ENCODE measurements at places on chromosomes 12 and 14. TPM values are rescaled to one million over a fixed set of nuclear protein-coding genes. Genes with fewer than 3 reads are reported as not detected.
A peak's percentile ranks its signal among the peaks of the same experiment; 100 is the strongest.

The CFAP54 gene
- total RNA-seq: not detected

The REM2 gene
- total RNA-seq: 0.73 TPM

The IFNG-AS1 gene
- not detected for total RNA-seq

The TAC3 gene
- total RNA-seq: 1.00 TPM

The HOXC9 gene
- not detected for total RNA-seq

The ACSM4 gene
- total RNA-seq: 1.9 TPM

The WNT1 gene
- not detected for total RNA-seq

The CIROP gene
- 0.42 TPM for total RNA-seq

The ALDH1L2 gene
- 1.2 TPM for total RNA-seq

The TPPP2 gene
- not detected for total RNA-seq

The MYF5 gene
- not detected for total RNA-seq

GRCh38 chr12:78376257-78376656 is 488.3 kb upstream of the SYT1 start:
- DNase-seq: no peak

DNA sequence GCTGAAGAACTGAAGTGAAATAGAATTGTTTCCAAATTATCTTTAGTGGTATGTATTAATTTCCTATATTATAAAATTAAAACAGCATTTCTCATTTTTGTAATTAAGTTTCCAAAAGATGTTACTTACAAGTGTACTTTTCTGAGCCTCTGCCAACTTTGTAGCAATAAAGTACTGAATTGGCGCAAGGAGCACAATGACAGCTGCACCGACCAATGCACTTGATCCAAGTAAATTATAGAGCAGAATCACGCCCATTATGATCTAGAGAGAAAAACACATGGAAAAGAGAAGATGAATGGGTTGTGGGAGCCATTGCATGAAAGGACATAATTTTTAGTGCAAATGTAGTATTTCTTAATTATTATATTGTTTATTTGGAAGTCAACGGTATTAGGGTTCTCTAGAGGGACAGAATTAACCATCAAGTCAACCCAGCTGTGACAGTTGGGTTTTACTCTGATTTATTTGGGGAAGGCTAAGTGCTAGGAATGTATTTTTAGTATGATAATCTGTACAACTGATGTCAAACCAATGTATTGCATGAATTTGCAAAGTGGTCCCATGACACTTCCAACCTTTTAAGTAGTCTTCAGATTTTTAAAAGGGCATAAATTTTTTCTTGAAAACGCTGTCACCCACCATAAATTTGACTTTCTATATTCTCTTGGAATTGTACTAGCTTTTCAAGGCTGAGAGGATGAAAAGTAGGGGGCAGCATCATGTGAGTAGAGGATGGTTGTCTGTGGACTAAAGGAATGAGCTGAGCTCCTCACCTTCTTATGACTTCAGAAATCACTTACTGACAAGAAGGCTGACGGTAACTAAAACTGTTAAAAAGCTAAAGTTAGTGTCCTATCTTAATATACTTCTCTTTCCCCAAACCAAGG is 33.0 kb downstream of the ABCC9 start:
- no peak for DNase-seq

- no peak for DNase-seq
Measured at GRCh38 chr12:117134059-117134458, 34.8 kb upstream of the TESC start.

GRCh38 chr12:91140026-91140931 is 29.0 kb upstream of the LUM start:
- DNase-seq: no peak

DNA sequence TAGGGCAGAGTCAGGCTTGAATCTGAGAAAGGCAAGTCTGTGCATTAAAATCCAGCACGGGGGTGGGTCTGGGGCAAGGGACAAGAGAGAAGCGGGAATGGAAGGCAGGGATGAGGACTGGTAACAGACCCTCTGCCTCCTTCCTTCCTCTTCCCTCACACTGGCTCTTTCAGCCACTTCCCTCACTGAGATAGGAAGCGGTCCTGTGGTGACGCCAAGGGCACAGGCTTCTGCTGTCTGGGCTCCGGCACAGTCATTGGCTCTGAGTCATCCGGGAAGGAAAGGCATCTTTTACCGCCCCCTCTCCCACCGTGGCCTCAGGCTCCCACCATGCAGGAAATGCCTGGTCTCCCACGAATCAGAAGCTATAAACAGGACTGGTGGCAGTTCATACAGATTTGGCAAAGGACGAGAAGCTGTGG is 70.2 kb downstream of the ETV6 start:
- DNase-seq: peak; percentile 48

GRCh38 chr12:88388566-88389540 is 191.4 kb downstream of the KITLG start:
- no peak for DNase-seq

- peak; percentile 71 for DNase-seq
Measured at GRCh38 chr12:79373896-79374499, 316.8 kb downstream of the PAWR start.

DNA sequence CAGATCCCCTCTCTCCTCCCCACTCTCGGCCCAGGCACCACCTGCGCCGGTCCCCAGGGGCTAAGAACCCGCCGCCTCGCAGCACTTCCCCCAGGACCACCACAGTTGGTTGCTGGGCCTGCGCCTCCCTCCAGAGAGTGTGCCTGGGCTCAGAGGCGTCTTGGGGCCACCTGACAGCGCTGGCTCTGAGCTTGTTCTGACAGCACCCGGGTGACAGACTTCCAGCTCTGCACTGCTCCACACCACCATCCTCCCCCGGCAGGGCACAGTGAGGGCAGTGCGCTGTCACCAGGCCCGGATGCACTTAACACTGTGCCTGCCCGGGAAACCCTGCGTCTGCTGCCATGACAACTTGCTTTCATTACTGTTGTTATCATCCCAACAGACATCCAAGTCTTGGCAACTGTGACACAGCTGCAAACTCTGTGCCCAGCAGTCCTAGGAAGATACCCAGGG is 6.6 kb downstream of the BRF1 start:
- DNase-seq: peak; percentile 35

GRCh38 chr14:99679996-99680395 is 4.1 kb upstream of the CYP46A1 start:
- DNase-seq: no peak

GRCh38 chr14:79298373-79298772 is 912.9 kb downstream of the DIO2 start:
- DNase-seq: no peak

- no peak for DNase-seq
Measured at GRCh38 chr14:62819931-62820330, 225.3 kb downstream of the KCNH5 start.

DNA sequence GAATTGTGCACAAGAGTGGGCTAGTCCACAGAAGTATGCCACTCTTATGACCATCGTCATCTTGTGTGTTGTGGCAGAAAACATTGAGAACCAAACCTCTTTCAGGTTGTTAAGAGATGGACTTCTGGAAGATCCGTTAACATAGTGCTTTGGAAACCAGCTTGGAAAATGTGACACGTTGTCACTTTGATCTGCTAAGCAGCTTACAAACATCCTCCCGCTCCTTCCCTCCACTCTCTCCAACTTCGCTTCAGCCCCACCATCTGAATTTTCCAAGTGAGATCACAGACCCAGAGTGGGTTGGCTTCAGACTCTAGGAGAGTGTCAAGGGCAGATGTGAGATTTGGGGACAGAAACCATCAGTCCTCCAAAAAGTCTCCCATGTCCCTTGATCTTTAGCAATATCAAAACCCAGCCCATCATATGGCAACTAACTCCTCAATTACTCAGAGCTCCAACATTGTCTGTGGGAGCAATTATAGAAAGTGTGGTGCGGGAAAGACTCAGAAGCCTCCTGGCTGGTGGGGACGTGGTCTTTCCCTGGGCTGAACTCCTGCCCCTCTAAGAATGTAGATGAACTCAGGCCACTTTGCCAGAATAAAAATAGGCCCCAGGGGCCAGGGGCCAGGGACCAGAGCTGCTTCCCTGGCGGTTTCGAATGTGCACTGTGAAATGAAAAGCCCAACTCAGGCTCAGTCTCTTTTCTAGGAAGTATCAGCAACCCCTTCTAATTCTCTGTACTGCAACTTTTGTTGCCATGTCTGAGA is 129.5 kb downstream of the SLC38A6 start:
- no peak for DNase-seq

DNA sequence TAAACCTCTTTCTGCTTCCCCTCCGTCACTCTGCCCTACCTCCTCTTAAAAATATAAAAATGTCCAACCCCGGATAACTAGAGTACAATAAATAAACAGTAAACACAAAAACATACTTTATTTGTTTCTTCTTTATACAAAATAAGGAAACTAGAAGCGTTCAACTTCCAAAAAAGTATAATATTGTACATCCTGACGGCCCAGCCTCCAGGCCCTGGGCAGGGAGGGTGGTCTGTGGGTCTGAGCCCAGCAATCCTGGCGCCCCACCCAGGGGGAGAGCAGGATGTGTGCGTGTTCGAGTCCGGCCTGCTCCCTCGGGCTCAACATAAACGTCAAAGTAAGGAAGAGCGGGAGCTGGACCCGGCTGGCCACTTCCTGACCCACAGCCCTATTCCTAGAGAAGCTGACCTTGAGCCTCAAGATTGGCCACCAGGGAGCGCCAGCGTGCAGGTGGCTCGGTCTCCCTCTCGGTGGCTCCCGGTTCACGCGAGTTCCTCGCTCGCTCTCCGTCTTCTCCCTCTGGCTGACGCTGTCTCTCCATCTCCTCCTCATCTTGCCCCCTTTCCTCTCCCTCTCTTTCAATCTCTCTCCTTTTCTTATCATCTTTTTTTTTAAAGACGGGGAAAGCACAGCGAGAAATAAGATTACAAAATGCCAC is 9.4 kb downstream of the LHX5 start:
- peak; percentile 86 for DNase-seq

GRCh38 chr12:26678697-26679660 is 154.0 kb downstream of the ITPR2 start:
- peak; percentile 27 for DNase-seq

DNA sequence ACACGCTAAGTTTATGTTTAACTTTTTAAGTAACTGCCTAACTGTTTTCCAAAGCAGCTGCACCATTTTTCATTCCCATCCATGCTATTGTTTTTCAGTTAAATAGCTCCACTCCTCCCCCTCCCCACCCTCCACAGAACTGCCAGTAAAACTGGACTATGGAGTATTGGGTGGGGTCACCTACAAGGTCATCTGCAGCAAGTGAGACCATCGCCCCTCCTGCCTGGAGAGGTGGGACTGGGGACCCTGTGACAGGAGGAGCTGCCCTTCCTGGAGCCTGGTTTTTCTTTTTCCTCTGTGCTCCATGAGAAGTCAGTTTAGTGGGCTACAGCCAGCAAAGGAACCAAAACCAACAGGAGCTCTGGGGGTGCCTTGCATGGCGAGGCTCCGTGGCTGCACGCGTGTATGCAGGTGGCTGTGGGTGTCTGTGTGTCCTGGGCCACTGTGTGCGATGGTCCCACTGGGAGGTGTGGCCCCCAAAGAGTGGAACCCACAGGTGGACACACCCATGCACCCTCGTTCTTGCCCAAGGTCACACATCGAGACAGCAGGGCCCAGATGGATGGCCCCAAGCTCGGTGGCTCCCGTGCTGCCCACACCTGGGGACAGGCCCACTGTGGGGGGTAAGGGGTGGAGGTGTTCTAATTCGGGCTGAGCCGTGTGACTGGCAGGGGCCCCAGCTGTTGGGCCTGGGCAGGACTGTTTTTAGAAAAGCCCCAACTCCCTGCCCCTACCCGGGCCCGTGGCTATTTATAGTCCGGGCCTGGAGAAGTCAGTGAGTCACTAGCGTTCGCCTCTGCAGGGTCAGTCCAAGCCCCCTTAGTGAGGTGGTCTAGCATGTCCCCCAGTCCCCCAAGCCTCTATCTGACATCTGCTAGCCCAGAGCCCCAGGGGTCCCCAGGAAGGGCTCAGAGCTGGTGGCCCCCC is 2.3 kb upstream of the ADSS1 start:
- DNase-seq: no peak

- peak; percentile 26 for DNase-seq
Measured at GRCh38 chr14:56555921-56556570, 23.6 kb upstream of the TMEM260 start.

GRCh38 chr14:76040704-76041103 is 55.1 kb downstream of the IFT43 start:
- no peak for DNase-seq

- no peak for DNase-seq
Measured at GRCh38 chr12:25906651-25907340, 51.7 kb upstream of the RASSF8 start.

DNA sequence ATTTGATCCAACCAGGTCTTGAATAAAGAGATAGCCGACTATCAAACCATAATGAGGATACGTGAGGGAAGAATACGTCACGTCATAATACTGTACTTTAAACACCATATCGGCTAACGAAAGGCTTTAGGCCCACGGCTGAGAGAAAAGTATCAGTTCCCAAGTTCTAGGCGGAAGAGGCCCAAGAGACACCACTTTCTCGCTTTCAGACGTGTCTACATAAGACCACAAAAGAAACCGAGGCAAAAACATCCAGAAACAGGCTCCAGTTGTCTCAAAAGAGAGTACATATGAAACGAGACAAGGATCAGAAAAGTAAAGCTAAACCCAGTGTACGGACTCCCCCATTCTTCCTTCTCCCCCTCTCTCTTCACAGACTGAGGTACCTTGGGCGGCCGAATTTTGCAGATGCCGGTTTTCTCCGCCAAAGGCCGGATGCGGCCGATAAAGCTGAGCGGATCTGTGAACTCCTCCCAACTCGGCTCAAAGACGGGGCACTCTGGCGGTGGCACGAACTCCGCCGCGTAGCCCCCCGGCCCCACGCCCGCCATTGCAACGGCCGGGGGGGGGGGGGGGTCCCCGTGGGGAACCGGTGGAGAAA is 479 bp downstream of the KDM5A start:
- DNase-seq: peak; percentile 17

- no peak for DNase-seq
Measured at GRCh38 chr12:76595056-76595455, 35.5 kb upstream of the OSBPL8 start.

DNA sequence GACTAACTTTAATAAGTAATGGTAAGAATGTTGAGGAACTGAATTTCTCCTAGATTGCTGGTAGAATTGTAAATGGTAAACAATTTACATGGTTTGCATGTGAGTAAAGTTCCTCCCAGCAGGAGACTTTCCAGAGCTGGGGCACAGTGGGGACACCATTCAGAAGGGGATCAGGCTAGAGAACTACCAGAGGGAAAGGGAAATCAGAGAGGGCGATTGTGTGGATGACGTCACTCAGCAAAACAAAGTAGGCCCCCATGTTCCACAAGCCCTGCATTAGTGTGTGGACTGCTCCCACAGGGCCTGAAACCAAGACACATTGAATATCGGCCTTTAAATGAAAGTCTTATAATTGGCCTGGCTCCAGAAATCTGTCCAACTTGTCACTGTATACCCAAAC is 9.5 kb downstream of the RNASE11 start:
- DNase-seq: peak; percentile 68

DNA sequence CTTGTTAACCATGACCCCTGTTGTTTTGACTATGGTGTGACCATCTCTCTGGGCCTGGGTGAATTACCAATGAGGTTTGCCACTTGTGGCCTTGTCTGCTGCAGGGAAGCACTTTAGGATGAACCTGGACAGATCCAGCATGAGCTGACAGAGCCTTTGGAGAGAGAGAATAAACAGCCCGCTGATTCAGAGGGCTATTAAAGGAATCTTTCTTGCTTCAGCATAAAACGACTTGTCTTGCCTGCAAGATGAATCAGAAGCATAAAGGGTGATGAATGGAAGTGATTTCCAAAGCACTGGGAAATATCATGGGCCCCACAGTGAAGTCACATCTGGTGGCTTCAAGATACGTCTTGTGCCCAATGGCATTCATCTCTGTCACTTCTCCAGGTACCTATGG is 69.0 kb upstream of the WSCD2 start:
- DNase-seq: no peak

GRCh38 chr12:90076851-90077319 is 368.2 kb upstream of the ATP2B1 start:
- no peak for DNase-seq

Data from H7 (cell line).